AML-193 (cell line): ENCODE measurements at places on chromosomes 12 and 14.

DNA sequence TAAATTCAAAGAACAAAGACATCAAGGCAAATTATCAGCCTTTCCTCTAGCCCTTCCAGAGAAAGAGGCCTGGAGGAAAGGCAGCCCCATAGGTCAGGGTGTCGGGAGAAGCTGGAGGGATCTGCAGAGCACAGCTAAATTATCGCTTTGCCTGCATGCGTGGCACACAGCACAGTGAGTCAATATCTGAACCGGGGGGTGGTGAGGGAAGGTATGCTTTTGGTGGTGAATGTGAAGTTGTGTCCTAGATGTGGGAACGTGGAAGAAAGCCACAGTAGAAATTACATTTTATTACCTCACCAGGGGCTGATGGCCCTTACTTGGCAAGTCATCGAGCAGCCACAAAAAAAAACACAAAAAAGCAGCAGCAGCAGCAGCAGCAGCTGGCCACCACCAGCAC lies 243.2 kb downstream of the EGLN3 start:
- DNase-seq: no peak

- no peak for DNase-seq
Measured at GRCh38 chr12:6955108-6956020, 4.2 kb downstream of the PTPN6 start.

DNA sequence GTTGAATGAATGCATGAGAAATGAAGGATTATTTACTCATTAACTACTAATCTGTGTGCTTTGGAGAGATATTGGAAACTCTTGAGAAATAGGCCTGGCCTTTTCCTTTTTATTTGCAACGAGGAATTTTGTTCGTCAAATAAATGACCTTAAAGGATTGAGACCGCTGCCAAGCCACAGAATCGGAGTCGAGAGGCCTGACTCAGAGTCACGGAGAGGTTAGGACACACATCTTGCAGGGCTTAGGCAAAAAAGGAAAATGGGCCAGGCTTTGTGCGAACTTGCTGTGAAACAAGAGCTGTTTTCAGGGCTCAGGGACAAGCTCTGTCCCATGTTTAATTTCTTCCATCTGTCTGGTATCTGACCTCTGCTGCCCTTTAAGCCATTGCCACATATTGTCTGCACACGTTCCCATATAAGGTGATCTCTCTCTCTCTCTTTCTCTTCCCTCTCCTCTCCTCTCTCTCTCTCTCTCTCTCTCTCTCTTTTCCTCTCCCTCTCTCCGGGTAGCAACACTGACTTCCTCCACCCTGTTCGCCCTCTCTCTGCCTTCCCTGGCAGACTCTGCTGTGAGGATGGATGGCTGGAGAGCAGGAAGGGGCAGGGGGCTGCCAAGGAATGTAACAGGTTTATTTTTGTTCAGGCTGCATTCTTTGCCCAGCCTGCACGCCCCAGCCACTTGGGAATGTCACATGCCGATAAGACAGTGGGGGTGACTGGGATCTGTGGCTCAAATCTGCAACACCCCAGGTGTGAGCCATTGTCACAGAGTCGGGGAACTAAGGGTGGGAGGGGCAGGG lies 14.9 kb upstream of the IFT81 start:
- no peak for DNase-seq

- no peak for DNase-seq
Measured at GRCh38 chr12:129819391-129819790, 84.4 kb downstream of the TMEM132D start.

GRCh38 chr12:91215940-91216454 lies 33.4 kb upstream of the DCN start:
- DNase-seq: no peak

DNA sequence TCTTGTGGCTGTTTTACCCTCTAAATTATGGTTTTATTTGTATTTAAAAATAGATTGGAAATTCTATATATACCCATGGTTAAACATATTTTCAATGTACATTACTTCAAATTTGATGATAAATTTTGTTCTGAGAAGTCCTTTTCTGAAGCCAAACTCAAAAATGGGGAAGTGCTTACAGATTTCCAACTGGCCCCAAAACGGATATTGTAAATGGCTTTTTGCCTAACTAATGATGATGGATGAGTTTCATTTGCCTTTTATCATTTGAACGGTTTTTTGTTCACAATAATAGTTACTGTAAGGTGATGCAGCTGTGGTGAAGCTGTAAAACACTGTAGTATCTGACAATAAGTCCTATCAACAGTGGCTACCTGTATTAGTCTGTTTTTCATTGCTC lies 136.9 kb downstream of the FUT8 start:
- DNase-seq: no peak

DNA sequence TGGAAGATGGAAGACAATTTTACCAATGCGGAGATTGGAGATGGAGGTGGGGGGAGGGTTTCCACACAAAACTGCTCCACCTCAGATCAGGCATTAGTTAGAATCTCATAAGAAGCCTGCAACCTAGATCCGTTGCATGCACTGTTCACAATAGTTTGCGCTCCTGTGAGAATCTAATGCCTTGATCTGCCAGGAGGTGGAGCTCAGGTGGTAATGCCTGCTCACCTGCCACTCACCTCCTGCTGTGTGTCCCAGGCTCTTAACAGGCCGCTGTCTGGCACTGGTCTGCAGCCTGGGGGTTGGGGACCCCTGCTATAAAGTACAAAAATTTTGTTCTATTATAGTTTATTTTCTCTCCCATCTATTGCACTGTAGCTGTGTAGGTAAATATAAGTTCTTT lies 84.9 kb upstream of the FOXG1 start:
- no peak for DNase-seq

GRCh38 chr14:72643317-72643801 lies 250.5 kb downstream of the DPF3 start:
- DNase-seq: no peak

DNA sequence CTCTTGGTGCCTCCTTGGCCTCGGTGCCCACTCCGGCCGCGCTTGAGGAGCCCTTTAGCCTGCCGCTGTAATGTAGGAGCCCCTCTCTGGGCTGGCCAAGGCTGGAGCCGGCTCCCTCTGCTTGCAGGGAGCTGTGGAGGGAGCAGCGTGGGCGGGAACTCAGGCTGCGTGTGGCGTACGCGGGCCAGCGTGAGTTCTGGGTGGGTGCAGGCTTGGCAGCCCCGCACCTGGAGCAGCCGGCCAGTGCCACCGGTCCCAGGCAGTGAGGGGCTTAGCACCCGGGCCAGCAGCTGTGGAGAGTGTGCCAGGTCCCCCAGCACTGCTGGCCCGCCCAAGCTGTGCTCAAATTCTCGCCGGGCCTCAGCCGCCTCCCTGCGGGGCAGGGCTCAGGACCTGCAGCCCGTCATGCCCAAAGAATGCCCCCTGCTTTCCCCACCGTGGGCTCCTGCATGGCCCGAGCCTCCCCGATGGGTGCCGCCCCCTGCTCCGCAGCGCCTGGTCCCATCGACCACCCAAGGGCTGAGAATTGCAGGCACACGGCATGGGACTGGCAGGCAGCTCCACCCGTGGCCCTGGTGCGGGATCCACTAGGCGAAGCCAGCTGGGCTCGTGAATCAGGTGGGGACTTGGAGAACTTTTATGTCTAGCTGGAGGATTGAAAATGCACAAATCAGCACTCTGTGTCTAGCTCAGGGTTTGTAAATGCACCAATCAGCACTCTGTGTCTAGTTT lies 129.2 kb downstream of the PAWR start:
- DNase-seq: no peak

DNA sequence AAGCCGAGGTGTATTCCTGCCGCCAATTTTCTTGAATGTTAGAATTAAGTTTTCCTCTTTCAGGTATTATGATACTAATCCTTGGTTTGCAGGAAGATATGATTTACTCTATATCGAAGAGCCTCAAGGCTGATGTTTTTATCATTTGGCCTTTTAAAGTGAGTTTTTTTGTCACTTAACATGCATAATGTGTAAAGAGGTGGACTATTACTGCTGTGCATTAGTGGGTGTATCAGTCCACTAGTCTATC lies 11.1 kb upstream of the TMPO start:
- peak; percentile 51 for DNase-seq

GRCh38 chr14:65718629-65719028 lies 306.1 kb downstream of the FUT8 start:
- no peak for DNase-seq

GRCh38 chr14:78341827-78342389 lies 171.7 kb downstream of the NRXN3 start:
- DNase-seq: no peak

GRCh38 chr14:67942080-67942710 lies 122.6 kb downstream of the RAD51B start:
- DNase-seq: no peak

- peak; percentile 56 for DNase-seq
Measured at GRCh38 chr14:100108042-100108825, 43.0 kb downstream of the EVL start.

- no peak for DNase-seq
Measured at GRCh38 chr12:52522346-52523011, 2.3 kb upstream of the KRT5 start.

- DNase-seq: no peak
Measured at GRCh38 chr14:53047307-53048069, 96.6 kb upstream of the FERMT2 start.

- no peak for DNase-seq
Measured at GRCh38 chr12:51932218-51933076, 19.1 kb upstream of the ACVR1B start.

GRCh38 chr12:104568935-104569334 lies 112.2 kb downstream of the CHST11 start:
- DNase-seq: no peak

DNA sequence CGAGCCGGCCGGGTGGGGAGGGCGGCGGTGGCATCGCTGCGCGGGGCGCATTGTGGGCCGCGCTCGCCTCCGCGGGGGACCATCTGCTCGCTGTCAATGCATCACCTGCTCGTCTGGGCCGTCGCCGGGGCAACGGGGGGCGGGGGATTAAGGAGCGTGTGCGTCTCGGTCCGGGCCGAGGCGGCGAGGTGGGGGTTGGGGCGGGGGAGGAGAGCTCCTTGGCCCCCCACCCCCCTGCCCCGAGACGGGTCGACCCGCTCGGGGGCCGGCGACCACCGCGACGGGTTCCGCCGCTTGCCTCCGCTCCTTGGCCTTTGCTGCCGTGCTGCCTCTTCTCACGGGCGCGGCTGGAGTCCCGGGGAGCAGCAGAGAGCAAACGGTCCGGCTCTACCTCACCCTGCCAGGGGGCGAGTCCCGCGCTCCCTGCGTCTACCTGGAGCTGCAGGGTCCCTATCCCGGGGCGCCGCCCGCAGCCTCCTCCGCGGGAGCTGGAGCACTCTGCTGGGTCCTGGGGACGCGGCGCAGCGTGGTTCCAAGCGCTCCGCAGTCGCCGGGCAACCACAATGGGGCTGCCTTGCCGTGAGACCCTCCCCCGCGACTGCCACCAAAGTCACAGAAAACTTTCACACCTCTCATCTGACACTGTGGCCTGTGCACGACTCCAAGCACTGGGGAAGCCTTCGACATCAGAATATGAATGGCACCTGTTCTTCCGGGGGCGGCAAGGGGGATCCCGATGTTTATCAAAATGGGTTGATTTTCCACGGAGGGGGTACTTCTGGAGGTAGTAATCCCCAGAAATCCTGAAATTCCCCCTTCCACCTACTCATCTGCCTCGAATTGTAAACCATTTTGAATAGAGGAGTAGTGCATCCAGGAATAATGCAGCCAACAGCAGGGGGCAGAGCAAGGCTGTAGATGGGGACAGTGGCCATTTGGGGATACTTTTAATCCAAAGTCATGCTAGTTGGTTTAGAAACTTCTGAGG lies at the start of gene C12orf42:
TSS of gene C12orf42 (minus strand) at position 500 of the 988 bp plus-strand sequence. CDS start 17,542 bp downstream, outside the sequence.
- no peak for DNase-seq

- no peak for DNase-seq
Measured at GRCh38 chr12:89390802-89391673, 38.7 kb upstream of the DUSP6 start.

- peak; percentile 17 for DNase-seq
Measured at GRCh38 chr12:121494093-121494787, 86.6 kb downstream of the KDM2B start.

GRCh38 chr12:114275932-114276785 lies 129.8 kb downstream of the TBX5 start:
- DNase-seq: no peak

- no peak for DNase-seq
Measured at GRCh38 chr12:57875753-57876547, 29.4 kb upstream of the CTDSP2 start.

GRCh38 chr12:11687528-11687927 lies 38.1 kb downstream of the ETV6 start:
- DNase-seq: peak; percentile 8

DNA sequence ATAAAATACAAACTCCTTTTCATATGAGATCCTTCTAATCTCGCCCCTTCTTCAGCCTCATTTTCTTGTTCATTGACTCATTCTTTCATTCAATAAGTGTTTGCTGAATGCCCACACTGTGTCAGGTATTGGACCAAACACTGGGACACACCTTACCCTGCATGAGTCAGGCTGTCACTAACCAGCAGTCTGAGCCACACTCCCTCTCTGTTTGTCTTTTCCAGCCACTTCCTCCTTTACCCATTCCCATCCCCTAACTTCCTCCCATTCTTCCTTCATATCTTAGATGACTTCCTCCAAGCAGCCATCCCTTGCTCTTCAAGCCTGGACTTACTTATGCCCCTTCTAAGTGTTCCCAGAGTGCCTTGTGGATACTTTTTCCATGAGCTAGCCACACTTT lies 27.0 kb upstream of the HIF1A start:
- no peak for DNase-seq

GRCh38 chr12:54039417-54040147 lies 6.7 kb downstream of the HOXC5 start:
- no peak for DNase-seq

- no peak for DNase-seq
Measured at GRCh38 chr12:122969676-122970075, 3.4 kb upstream of the ABCB9 start.

- no peak for DNase-seq
Measured at GRCh38 chr12:53258541-53259539, 9.3 kb upstream of the ESPL1 start.
